Suppressor macrophage (primary cell): ENCODE measurements at places on chromosomes 7 and 10.

- no peak for DNase-seq
Measured at GRCh38 chr10:5603091-5603847, 63.1 kb downstream of the ASB13 start.

DNA sequence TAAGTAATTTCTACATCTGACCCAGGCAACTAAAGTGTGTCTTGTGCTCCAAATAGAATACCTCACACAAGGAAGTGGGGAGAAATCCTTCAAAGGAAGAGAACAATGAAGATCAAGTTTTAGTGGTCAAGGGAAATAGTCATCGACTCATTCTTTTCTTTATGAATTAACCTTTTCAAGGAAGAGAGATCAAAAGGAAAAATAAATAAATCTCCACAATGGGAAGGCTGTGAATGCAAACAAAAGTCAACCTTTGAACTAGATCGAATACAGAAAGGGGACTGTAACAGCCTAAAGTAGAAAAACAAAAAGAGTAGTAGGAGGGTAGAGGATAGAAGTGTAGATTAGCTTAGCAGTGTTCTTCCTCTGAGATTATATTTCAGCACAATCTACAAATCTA is 274.6 kb upstream of the COBL start:
- DNase-seq: no peak

DNA sequence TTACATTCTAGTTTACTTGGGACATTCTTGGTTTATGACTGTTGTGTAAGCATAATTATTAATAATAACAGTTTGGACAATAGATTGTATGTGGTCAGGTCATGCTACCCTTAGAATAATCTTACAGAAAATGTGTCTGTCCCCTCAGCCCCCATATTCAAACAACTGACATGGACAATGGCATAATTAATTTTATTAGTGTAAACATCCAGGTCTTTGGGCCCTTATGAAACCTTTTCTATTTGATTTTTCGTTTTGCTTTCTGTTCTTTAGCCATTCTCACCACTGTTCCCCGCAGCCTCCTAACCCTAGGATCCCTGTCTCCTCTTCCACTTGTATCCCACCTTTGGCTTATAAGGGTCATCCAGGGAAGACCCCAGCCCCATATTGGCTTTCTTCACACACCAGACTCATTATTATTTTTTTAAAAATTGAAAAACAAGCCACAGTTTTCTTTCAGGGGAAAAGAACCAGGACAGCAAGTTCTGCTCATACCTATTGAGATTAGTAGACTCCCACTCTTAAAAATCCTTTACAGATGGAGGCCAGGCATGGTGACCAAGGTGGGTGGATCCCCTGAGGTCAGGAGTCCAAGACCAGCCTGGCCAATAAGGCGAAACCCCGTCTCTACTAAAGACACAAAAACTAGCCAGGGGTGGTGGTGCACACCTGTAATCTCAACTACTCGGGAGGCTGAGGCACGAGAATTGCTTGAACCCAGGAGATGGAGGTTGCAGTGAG is 11.5 kb downstream of the VIM start:
- DNase-seq: no peak

DNA sequence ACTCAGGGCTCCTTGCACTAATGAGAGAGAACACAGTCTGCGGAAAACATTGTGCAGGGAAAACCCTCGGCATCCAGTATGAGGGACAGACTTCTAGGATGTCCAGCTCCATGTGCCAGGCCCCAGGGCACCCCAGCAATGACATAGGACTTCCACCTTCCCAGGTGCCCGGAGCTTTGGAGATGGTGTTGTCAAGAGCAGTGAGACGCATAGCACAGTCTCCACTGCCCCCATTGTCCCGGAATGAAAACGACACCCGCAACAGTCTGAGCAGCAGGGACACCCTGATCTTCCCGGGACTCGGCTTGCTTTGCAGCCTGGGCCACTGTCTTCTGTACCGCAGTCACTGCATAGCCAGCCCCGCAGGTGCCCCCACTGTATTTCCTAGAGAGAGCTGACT is 339.2 kb upstream of the ADARB2 start:
- no peak for DNase-seq

DNA sequence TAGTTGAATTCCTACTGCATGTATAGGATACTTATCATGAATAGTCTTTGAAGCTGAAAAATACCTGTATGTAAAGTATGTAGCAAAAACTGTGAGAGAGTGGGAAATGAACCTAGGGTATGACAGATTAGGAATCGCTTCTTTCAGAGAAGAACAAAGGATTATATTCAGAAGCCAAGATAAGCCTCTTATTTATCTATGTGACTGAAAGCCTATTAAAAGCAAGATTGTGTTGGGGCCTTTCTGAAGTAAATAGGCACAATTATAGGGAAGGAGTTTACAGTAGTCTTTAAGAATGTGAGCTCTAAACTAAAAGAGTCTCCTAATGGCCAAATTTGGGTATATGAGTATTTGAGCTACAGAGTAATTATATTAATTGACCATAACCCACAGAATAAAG is 102.1 kb downstream of the MTERF1 start:
- no peak for DNase-seq

- DNase-seq: no peak
Measured at GRCh38 chr7:1341361-1342089, 108.9 kb downstream of the UNCX start.

DNA sequence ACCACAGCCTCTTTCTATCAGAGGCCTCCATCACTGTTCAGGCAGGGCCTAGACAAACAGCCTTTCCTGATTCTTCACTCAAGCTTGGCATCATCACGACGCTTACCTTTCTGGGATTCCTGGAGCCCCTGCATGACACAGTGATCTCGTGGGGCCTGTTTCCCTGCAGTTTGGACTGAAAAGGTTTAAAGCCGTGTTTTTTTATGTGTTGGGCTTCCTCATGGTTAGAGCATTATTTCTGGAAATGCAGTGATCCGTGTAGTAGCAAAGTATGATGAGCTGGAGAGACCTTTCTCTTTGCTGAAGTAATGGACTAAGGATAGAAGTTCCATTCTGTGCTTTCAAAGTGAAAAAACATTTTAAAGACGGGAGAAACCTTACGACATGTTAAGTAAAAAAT is 169.1 kb downstream of the BMPER start:
- no peak for DNase-seq

- DNase-seq: no peak
Measured at GRCh38 chr7:131610007-131610406, 53.6 kb upstream of the PODXL start.

GRCh38 chr7:95723583-95724180 is 48.7 kb upstream of the DYNC1I1 start:
- peak; percentile 56 for DNase-seq

GRCh38 chr10:114420811-114421485 is 16.6 kb upstream of the AFAP1L2 start:
- DNase-seq: no peak

GRCh38 chr7:47730142-47730541 is 148.2 kb upstream of the TNS3 start:
- DNase-seq: no peak

DNA sequence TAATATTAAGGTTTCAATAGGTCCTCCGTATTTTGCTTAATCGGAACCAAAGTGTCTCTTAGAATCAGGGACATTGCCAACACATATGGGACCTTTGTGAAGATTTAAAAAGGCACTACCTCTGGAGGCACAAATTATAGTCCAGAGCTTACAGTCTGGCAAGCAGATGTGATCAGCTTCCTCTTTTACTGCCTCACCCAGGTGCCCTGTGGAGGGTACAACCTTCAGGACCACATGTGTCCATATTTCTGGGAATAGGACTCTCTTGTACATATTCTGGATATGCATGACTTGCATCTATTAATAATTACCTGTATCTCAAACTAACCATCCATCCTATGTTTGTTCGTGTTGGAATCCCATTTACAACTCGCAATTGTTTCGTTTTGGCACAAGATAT is 60.0 kb downstream of the HGF start:
- no peak for DNase-seq

GRCh38 chr10:64682043-64682442 is 1160.8 kb downstream of the REEP3 start:
- DNase-seq: no peak

DNA sequence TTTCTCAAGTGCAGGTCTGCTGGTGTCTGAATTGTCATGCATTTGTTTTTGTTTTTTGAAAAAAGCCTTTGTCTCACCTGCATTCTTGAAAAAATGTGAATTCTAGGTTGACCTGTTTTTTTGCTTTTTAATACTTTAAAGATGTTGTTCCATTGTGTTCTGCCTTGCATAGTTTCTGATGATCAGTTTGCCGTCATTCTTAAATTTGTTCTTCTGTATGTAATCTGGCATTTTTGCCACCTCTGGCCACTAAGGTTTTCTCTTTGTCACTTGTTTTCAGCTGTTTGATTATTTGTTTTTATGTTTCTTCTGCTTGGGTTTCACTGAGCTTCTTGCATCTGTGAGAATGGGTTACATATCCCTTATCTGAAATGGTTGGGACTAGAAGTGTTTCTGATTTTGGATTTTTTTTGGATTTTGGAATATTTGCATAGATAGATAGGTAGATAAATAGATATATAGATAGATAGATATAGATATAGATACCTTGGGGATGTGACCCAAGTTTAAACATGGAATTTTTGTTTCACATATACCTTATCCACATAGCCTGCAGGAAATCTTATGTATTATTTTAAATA is 16.5 kb downstream of the MGMT start:
- no peak for DNase-seq

DNA sequence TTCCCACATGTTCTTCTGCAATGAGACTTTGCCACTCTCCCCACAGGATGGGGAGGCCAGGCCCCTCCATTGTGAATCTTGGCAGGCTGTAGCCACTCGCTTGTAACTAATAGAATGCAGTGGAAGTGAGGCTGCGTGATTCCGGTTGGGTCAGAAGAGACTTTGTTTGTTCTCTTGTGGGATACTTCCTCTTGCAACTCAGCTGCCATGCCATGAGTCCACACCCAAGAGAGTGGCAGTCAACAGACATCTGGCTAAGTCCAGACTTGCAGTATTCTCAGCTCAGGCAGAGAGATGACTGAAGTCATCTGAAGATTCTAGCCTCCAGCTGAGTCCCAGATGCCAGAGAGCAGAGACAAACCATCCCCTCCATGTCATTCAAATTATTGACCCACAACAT is 153.4 kb upstream of the GDF10 start:
- no peak for DNase-seq

DNA sequence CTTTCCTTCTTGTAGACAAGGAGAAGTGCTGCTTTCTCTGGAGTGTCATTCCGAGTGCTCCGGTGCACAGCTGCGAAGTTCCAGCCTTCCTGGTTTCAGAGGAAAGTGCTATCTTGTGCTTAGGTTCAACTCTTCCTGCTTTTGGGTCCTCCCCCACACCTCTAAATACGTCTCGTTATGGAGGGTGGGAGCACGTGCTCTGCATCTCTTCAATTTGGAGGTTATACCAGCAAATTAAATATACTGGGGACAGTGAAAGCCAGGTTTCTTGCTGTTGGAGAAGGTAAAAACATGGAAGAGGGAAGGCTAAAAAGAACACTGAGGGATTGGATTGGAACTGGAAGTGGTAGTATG is 2.4 kb upstream of the ESYT2 start:
- DNase-seq: no peak

DNA sequence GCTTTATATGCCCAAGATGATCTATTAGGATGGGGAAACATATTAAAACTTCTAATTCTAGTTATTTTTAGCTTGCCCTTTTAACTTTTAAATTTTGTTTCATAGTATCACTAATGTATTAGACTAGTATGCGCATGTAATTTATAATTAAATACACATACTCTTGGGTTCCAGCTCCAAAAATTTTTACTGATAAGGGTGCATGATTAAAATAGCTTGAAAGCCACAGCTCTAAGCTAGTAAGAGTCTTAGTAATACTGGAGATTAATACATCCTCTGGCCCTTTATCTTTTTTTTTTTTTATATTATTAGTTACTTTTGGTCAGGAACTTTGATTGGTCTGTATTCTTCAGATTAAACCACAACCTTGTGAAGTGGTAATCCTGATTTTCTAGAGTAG is 53.6 kb downstream of the ATXN7L1 start:
- no peak for DNase-seq

GRCh38 chr7:51629206-51629605 is 312.6 kb upstream of the COBL start:
- no peak for DNase-seq
